T1000 (cell line): ENCODE measurements at places on chromosomes 7 and 10.
A peak's percentile ranks its signal among the peaks of the same experiment; 100 is the strongest.

DNA sequence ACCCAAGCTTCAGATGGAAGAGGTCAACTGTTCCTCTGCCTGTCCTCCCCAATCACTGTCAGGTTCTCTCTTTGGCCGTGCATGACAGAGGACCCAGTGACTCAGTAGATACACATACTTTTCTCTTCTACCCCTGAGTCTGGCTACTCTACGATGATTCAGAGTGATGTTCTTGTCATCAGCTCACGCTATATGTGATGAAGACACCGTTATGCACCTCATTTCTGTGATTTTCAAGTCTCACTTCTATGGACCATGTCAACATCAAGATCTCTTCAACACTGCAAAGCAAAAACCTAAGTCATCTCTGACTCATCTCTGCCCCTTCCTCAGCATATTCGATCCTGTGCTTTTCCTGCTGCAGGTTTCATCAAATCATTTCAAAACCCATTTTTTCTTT is 76.6 kb upstream of the DGKI start:
- no peak for DNase-seq

GRCh38 chr7:111388912-111389311 is 173.4 kb downstream of the IMMP2L start:
- DNase-seq: no peak

DNA sequence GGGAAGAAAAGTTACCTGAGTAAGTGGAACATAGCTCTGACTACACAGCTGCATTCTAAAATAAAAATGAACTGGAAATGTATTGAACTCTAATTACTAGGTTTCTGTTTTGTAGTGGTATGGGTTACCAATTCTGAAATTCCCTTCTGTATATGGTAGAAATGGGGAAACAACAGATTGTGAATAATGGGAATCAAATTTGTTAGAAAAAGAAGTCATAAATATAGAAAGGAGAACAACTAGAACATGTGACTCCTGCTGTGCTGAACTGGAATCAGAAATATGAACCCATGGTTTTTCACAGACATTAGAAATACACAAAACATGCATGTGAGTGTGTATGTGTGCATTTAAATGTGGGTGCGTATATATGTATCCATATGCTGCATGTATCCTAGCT is 27.0 kb downstream of the MCMBP start:
- no peak for DNase-seq

- peak; percentile 6 for DNase-seq
Measured at GRCh38 chr7:155961241-155962190, 149.3 kb upstream of the SHH start.

DNA sequence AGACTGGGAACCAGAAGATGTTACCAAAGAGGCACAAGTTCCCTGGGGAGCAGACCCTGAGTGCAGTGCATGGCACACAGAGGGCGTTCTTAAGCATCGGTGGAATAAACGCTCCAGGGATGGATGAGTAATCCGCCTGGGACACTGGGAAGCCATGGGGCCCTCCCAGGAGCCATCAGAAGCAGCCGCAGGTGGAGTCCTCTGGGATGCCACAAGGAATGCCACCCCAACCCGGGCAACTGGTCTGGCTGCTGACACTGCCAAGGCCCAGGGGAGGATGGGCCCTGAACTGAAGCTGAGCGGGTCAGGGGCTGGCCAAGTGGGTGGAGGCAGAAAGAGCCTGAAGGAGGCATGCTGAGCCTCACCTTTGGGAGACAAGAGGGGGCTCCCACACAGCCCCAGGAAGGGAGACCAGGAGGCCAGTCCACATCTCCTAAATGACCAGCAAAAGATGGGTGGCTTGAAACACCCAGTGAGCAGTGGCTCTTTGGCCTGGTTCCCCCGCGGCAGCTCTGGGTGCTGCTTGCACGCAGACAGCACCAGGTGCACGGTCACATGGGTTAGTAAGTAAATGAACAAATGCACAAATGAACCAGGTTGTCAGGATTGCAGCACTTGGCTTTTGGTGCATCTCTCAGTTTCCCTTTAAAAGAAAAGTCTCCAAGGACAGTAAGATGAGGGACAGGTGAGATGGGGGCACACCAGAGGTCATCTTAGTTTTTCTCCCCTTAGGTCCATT is 141.3 kb upstream of the ZMIZ1 start:
- DNase-seq: peak; percentile 27

GRCh38 chr10:71520042-71520441 is 123.3 kb downstream of the CDH23 start:
- no peak for DNase-seq

- no peak for DNase-seq
Measured at GRCh38 chr10:5390607-5391205, 13.9 kb downstream of the TUBAL3 start.

DNA sequence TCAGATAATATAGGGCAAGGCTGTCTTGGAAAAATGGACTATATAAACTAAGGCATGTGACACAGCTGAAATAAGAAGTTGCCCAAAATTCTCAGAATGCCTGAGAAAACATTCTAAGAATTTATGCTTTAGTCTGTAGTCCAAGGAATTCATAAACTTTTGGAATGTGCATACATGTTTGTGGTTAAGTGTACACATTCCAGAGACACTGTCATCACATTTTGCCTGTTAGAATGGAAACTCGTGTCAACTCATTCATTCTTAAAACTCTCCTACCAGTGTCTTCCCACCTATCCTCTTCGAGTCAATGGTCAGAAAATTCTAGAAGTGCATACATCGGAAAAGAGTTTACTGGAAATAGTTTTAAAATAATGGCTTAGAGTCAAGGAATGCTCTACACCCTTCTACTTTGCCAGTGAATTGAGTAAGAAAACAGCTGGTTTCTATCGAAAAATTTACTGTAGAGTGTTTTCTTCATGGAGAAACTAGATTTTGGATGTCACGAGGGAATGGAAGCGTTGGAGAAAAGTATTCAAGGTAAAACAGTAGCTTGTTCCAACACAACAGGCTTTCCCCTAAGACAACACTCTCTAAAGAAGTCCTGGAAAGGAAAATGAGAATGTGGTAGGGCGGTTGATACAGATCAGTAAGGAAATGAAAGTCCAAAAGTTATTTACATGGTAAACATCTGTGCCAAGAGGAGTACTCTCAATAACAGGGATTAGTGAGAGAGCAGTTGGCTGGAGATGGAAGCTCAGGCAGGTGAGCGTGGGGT is 1177.6 kb upstream of the C7orf33 start:
- DNase-seq: no peak

DNA sequence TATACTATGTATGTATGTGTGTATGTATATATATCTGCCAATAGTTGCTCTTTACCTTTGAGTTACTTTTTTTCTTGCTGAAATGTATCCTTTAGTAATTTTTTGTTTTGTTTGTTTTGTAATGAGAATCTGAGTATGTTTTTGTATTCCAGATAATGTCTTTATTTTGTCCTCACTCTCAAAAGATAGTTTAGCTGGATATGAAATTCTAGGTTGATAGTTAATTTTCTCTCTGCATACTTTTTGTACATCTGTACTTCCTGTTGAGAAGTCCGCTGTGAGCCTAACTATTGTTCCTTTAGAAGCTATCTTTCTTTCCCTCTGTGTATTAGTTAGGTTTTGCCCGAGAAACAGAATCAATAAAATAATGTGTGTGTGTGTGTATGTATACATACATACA is 29.5 kb downstream of the BUB3 start:
- no peak for DNase-seq

DNA sequence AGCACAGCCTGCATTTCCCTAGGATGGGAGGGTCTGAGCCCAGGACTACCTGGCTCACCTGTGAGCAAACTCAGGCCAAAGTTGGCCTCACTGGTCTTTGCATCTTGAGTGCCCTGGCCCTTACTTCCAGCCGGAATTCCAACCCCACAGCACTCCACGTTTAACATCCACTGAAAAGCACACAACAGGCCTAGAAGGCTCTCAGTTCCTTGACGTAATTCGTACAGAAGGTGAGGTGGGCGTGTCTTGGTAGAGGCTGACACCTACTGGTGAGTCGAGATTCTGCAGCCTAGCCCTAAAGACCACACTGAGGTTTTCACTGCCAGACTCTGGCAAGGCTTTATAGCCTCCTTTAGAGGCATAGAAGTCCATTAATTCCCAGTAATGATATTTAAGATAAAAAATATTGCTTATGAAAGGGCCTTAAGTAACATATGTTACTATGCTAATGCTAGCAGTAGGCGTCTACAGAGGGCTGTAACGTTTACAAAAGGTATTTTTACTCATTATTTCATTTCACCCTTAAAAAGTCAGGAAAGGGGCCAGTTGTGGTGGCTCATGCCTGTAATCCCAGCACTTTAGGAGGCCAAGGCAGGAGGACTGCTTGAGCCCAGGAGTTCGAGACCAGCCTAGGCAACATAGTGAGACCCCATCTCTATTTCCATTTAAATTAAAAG is 95.8 kb downstream of the HIP1 start:
- DNase-seq: no peak

GRCh38 chr10:101832325-101832771 is 11.3 kb downstream of the KCNIP2 start:
- DNase-seq: no peak

DNA sequence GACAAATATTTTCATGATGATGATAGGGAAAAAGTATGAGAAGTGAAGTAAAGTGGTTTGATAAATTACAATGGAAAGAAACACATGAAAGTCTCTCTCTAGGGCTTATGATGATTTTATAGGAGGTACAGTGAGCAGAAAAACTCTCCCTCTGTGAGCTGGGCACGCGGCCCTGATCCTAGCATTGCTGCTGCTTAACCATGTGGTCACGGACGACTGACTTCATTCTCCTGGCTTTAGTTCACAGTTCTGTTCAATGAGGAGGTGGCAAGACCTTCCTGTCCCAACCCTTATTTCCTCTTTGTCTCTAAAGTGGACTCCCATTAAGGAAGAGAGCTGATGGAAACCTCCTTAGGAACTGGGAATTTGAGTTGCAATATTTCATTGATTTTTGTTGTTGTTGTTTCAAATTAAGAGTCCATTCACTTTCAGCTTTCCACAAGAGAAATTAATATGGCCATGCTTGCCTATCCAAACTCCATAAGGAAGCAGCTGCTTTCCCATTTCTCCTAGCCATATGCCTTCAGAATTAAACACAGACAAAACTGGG is 8.2 kb upstream of the PON3 start:
- no peak for DNase-seq

DNA sequence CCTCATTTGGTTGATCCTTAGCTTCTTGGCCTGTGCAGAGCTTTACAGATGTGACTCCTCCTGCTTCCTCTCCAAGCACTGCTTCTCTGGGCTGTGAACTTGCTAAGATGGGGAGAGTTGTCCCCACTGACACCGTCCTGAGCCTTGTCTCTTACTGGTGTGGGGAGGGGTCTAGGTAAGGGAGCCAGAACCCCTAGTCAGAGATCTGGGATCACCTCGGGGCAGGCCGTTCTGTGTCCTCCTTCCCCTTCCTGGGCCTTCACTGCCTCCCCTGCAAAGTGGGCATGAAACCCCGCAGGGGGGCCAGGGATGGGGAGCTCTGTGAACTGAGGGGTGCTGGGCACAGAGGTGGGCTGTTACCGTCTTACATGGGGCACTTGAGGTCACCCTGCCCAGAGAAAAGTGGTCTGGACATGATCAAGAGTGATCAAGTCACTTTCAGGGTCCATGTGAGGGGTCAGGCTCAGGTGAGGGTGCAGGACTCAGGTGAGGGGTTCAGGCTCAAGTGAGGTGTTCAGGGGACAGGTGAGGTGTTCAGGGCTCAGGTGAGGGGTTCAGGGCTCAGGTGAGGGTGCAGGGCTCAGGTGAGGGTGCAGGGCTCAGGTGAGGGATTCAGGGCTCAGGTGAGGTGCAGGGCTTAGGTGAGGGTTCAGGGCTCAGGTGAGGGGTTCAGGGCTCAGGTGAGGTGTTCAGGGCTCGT is 86.2 kb downstream of the ADCY1 start:
- no peak for DNase-seq

DNA sequence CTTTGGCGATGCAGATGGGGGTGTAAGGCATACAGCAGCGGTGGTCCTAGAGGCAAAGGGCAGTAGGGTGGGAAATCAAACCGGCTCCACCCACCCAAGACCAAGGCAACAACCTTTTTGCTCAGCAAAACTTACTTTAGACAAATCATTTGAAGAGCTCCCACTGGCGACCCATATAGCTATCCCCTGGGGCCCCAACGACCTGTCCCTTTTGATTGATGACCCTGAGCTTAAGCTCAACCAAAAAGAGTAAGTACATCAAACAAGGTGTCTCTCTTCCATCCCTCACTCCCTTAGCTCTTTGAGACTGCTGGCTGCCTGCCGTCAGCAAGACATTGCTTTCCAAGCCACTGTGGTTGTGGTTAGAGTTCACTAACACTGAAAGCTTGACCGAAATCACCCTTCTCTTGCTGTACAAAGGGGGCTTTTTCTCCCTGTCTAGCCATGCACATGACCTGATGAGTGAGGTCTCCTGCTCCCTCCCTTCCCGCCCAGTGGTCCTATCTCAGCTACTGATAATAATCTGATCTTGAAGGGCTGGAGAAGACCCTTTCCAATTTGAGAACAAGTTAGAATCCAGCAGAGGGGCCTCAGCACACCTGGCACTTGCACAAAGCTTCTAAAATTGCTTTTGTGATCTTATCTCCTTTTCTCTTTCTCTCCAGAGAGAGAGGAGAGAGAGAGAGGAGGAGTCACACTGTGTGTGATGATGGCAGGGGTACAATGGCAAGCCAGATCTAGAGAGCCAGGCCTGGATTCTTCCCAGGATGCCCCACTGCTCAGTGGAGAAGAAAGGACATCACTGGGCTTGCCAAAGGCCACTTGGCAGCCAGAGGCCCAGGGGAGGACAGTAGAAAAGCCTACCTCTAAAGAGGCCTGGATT is 42.2 kb downstream of the XPNPEP1 start:
- no peak for DNase-seq

- no peak for DNase-seq
Measured at GRCh38 chr7:54841772-54842697, 83.0 kb upstream of the SEC61G start.

GRCh38 chr10:17660921-17661320 is 17.0 kb downstream of the STAM start:
- DNase-seq: no peak

DNA sequence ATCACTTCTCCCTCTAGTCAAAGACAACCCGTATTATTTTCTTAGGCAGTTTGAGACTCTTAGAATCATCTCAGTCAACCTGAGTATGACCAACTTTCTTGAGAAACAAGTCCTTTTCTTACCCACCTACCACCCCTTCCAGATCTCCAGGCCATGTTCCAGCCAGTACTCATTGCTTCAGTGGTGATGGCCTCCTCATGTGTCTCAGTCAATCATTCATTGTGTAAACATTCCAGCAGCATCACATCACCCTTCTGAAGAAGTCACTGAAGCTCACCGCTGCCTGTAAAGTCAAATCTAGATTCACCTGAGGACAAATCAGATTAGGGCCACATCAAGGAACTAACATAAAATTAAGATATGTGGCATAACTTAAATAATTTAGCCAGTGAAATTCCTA is 467.2 kb upstream of the NRP1 start:
- DNase-seq: no peak

- DNase-seq: no peak
Measured at GRCh38 chr7:114652041-114652440, 237.4 kb downstream of the FOXP2 start.

DNA sequence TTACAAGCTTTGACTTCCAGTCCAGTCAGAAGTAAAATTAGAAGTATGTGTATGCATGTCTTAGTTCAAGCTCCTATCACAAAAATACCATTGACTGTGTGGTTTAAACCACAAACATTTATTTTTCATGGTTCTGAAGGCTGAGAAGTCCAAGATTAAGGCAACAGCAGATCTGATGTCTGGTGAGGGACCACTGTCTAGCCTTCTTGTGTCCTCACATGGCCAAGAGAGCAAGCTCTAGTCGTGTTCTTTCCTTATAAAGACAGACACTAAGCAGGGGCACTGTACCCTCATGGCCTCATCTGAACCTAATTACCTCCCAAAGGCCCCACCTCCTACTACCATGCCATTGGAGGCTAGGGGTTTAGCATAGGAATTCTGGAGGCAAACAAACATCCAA is 41.3 kb upstream of the ARL4A start:
- no peak for DNase-seq
